ENCODE measurements at places on chromosomes 12 and 14.
A peak's percentile ranks its signal among the peaks of the same experiment; 100 is the strongest.

DNA sequence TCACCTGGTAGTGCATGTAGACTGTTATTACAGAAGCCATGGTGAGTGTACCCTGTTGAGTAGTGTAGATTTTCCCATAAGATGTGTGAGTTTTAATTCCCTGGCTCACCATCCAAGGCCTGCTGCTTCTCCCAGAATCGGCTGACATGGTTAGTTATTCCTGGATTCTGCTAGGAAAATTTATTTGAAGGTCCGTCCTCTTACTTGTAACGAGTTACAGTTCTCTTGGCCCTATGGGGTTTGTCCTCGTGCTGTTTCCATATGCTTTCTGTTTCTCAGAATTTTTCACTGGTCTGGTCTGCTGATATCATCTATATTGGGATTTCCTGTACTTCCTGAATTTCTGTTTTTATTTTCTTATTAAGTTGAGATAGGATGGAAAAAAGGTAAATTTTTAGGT is 423.3 kb upstream of the RGS6 start:
- DNase-seq, result no peak

- peak; percentile 84 for DNase-seq
Observed at GRCh38 chr14:91286530-91286937, 42.0 kb upstream of the GPR68 start.

- no peak for DNase-seq
Observed at GRCh38 chr14:23639048-23639890, 3.1 kb downstream of the DHRS2 start.

GRCh38 chr14:103144085-103144484 is 20.8 kb downstream of the TNFAIP2 start:
- DNase-seq, result no peak

- no peak for DNase-seq
Observed at GRCh38 chr14:56694609-56695008, 115.0 kb downstream of the TMEM260 start.

GRCh38 chr12:5723711-5724252 is 221.3 kb downstream of the ANO2 start:
- no peak for DNase-seq

All from Ammon's horn (tissue), 1 donor.